Activated naive CD4-positive, alpha-beta T cell treated with anti-CD3 and anti-CD28 coated beads for 36 hours (primary cell): ENCODE measurements at places on chromosomes 6 and 20. TPM values are rescaled to one million over a fixed set of nuclear protein-coding genes. Genes with fewer than 3 reads are reported as not detected.

DNA sequence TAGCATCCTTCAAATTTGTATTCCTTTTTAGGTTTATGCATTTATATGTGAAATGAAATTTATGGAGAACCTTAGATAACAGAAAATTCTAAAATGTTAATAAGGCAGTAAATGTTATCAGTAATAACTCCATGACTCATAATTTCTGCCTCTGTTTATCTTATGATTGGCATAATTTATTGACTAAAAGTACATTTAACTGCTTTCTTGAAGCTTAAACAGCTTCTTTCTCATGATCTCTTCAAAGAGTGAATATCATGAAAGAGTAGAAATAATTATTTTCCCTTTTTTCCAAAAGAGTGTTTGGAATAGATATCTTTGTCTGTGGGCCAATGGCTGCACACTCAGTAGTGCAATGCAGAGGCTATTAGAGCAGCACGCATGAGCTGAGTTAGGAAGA, 91.3 kb downstream of the SHLD1 start:
- peaks cover 4% of the 10 kb centered on the region for H3K36me3 ChIP-seq
- H3K4me1 ChIP-seq = peaks cover 36% of the 10 kb centered on the region
- no peak for DNase-seq
- H3K27me3 ChIP-seq = no peaks in the 10 kb centered on the region
- H3K4me3 ChIP-seq = no peak overlapping the region

Gene WFDC10B
- total RNA-seq = not detected

Gene PAX1
- total RNA-seq = not detected

Gene CUTA
- total RNA-seq = 163 TPM

DNA sequence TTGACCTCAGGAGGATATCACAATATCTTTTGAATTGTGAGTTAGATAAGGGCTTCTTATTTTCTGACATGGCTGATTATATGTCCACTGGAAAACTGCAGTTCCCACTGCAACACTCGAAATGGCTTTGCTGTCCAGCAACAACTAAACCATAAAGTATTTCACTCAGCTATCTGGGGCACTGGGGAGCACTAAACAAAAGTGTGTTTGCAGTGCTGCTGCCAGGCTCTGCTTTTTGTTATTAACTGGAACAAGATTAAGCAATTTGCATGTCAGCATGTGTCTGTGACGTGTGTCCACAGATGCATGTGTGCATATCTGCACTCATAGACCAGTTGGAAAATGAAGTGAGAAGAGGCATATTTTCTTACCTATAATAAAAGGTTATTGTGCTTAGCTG, 107.8 kb upstream of the CCN2 start:
- no peak overlapping the region for H3K4me3 ChIP-seq
- no peak for DNase-seq
- H3K4me1 ChIP-seq = no peaks in the 10 kb centered on the region
- H3K27ac ChIP-seq = no peak overlapping the region
- H3K36me3 ChIP-seq = no peaks in the 10 kb centered on the region

- no peak overlapping the region for H3K27ac ChIP-seq
- H3K36me3 ChIP-seq = no peaks in the 10 kb centered on the region
- no peak overlapping the region for H3K4me3 ChIP-seq
- H3K27me3 ChIP-seq = no peaks in the 10 kb centered on the region
- no peak for DNase-seq
These were observed 362.0 kb downstream of the CENPW start for GRCh38 chr6:126701676-126702560.

- no peaks in the 10 kb centered on the region for H3K4me1 ChIP-seq
- peak; percentile 6 for DNase-seq
- H3K27me3 ChIP-seq = peaks cover 6% of the 10 kb centered on the region
- no peaks in the 10 kb centered on the region for H3K36me3 ChIP-seq
- no peak overlapping the region for H3K4me3 ChIP-seq
These were observed 46.8 kb downstream of the KCNB1 start for GRCh38 chr20:49435639-49436038.

Gene SYNE1
- 24.0 TPM for total RNA-seq

Gene LRRN4
- total RNA-seq = not detected

Gene PSMB8
- total RNA-seq = 308 TPM

GRCh38 chr20:6502219-6502618, 265.3 kb upstream of the BMP2 start:
- H3K36me3 ChIP-seq = no peaks in the 10 kb centered on the region
- no peaks in the 10 kb centered on the region for H3K27me3 ChIP-seq
- no peak overlapping the region for H3K4me3 ChIP-seq
- no peak overlapping the region for H3K27ac ChIP-seq
- H3K4me1 ChIP-seq = no peaks in the 10 kb centered on the region

GRCh38 chr20:59526242-59527225, 77.8 kb upstream of the PHACTR3 start:
- H3K27ac ChIP-seq = no peak overlapping the region
- DNase-seq = no peak
- H3K36me3 ChIP-seq = no peaks in the 10 kb centered on the region
- H3K4me1 ChIP-seq = no peaks in the 10 kb centered on the region
- peaks cover 45% of the 10 kb centered on the region for H3K27me3 ChIP-seq

DNA sequence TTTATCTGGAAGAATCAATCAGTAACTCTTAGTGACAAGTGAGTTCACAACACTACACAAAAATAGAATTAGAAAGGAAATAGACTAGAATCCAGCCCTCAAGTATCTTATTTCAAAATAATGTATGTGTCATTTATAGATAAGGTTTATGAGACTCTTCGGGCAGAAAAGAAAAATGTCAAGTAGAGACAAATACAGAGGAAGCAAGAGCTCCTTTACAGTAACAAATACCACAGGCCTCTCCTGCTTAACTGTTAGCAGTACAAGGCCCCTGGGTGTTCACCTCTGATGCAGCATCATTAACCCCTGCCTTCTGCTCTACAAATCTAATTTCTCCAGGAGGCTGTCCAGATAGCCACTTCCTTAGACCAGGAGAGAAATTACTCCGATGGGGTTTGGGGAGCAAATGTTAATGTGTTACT, 76.7 kb downstream of the UBE3D start:
- peaks cover 7% of the 10 kb centered on the region for H3K36me3 ChIP-seq
- DNase-seq = no peak
- no peaks in the 10 kb centered on the region for H3K27me3 ChIP-seq
- H3K4me1 ChIP-seq = no peaks in the 10 kb centered on the region

Gene PDYN
- total RNA-seq = not detected
